Ammon's horn (tissue), 1 donor: ENCODE measurements at places on chromosomes 12 and 14.

DNA sequence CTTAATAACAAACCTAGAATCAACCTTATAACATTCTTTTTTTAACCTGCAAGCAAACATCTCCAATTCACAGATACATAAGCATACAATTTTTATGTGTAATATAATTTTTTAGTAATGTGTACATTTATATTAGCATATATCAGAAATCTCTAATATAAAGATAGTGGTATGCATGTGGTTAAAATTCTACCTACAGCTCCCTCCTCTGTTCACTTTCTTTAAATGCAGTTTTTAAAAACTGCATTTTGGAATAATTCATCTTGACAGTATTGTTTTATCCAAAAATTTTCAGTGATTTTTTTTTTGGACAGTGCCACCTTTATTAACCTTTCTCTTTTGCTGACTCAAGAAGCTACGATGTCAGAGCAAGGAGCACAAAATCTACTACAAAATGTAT lies 13.2 kb upstream of the RXYLT1 start:
- DNase-seq, result no peak

- no peak for DNase-seq
Measured at GRCh38 chr14:55220230-55220629, 28.8 kb upstream of the DLGAP5 start.

DNA sequence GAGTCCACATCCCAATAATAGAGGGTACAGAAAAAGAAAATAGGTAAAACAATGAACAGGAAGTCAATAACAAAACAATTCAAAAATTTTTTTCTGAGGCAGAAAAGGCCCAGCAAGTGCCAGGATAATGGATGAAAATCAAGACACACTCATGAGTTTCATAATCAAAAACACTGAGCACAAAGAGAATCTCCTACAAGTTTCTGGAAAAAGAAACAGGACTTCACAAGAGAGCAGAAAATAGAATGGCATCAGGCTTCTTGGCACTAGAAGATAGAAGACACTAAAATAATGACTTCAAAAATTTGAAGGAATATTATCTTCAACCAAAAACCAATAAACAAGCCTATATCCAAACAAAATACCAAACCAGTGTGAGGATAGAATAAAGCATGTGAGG lies 36.8 kb downstream of the DMAC2L start:
- DNase-seq, result no peak

GRCh38 chr12:52308806-52309425 lies 12.3 kb downstream of the KRT83 start:
- no peak for DNase-seq

- DNase-seq, result no peak
Measured at GRCh38 chr12:7122811-7123769, 5.6 kb downstream of the RBP5 start.

DNA sequence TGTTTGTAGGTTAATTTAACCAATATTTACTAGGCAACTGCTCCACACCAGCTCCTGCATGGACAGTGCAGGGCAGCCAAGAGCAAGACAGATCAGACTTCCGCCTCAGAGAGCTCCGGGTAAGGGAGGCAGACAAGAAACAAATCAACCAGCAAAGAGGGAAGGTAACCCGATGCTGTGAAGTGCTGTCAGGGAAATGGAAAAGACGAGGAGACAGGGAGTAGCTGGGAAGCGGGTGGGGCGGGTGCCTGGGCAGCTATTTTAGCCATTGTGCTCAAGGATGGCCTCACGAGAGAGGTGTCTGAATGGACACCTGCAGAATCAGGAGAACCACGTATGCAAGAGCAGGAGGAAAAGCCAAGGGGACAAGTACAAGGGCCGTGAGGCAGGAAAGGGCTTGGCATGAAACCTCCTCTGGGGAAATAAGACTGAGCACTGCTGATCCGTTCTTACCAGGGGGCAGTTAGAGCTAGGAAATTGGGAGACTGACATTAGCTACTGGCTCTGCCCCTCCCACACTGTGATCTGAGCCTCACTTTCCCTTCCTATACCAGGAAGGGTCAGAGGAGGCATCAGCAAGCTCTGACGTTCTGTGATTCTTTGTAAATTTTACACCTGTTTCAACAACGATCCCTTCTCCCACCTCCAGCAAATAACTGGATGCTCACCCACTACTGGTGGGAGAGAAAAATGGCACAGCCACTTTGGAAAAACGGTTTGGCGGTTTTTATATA lies 6.5 kb upstream of the TMEM119 start:
- no peak for DNase-seq
